Hair follicular keratinocyte (primary cell): ENCODE measurements at places on chromosomes 4 and X. TPM values are rescaled to one million over a fixed set of nuclear protein-coding genes. Genes with fewer than 3 reads are reported as not detected.

The DGKK gene
- total RNA-seq, result not detected in 2 replicates

The USP17L12 gene
- total RNA-seq, result not detected in 2 replicates

The NOX1 gene
- not detected in 2 replicates for total RNA-seq

The SCRG1 gene
- not detected in 2 replicates for total RNA-seq

The RNF150 gene
- 0.08 and 0.30 TPM in 2 replicates for total RNA-seq

The MAGEB16 gene
- not detected in 2 replicates for total RNA-seq
